CD4-positive, alpha-beta T cell treated with Interleukin-17A for 1 hour (primary cell): ENCODE measurements at places on chromosomes 7 and 10.

DNA sequence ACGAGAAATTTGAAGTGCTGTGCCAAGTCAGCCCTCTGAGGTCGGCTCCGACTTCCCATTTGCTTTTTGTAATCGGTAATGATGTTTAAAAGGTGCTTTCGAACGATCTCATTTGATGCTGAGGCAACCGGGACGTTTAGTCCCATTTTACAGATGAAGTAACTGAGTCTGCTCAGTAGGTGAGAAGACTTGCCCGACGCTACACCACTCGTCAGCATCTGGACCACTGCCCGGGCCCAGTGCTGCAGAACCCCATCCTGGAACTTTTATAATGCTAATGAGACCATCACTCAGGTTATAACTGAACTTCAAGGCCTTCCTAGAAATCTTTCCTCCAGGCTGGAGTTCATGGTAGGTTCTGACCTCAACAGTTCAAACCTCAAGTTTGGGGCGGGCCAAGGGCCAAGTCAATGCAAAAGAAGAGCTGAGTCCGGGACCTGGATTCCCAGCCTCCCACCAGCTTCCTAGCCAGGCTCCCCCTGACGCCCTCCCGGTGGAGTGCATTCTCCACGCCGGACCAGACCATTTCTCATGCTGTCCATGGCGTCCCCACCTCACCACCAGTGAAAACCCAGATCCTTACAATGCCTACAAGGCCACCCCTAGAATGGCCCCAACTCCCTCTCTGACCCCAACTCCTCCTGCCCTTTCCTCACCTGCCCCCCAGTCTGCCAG is 699 bp upstream of the PDLIM1 start:
- no peak for DNase-seq

- no peak for DNase-seq
Measured at GRCh38 chr7:47551668-47552440, 30.1 kb downstream of the TNS3 start.

- DNase-seq = no peak
Measured at GRCh38 chr7:113071465-113071864, 15.2 kb downstream of the GPR85 start.

GRCh38 chr7:94042381-94042780 is 38.2 kb upstream of the BET1 start:
- no peak for DNase-seq

DNA sequence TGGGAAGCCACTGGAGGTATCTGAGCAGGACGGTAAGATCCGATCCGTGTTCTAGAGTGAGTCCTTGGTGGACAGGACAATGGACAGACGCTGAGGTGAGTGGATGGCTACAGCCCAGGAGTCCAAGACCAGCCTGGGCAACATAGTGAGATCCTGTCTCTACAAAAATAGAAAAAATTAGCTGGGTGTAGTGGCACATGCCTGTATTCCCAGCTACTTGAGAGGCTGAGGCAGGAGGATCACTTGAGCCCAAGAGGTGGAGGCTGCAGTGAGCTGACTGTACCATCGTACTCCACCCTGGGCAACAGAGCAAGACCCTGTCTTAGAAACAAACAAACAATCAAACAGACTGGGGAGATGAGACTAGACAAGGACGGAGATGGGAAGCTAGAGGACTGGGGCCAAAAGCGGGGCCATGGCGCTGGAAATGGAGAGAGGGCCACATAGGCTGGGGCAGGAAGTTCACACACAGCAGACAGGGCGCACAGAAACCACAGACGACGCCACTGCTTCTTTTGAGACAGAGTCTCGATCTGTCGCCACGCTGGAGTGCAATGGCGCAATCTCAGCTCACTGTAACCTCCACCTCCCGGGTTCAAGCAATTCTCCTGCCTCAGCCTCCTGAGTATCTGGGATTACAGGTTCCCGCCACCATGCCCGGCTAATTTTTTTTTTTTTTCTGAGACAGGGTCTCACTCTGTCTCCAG is 24.7 kb downstream of the DAGLB start:
- DNase-seq = peak; percentile 18
